ENCODE measurements at places on chromosomes 12 and 14.
A peak's percentile ranks its signal among the peaks of the same experiment; 100 is the strongest.

- no peak for DNase-seq
Observed at GRCh38 chr12:108033090-108033489, 96.0 kb upstream of the WSCD2 start.

DNA sequence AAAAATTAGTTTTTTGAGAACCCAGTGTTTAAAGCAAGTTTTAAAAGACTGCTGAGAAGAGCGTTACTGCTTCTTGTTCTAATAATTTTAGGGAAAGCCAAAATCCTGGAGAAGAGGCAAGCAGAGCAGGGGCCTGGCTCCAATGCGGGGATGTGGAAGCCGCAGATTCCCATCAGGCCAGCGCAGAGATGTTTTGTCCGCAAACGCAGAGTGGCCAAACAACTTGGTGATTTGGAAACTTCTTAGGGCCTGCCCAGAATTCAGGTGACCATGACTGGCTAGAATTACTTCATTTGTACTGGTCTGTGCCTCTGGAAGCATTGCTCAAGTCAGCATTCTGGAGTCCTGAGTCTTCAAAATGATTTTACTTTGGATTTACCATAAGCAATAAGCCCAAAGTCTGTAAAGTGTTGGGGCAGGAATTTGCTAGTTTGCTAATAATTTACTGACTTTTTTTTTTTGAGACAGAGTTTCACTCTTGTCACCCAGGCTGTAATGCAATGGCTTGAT is 208.4 kb downstream of the PPM1H start:
- DNase-seq, result no peak

DNA sequence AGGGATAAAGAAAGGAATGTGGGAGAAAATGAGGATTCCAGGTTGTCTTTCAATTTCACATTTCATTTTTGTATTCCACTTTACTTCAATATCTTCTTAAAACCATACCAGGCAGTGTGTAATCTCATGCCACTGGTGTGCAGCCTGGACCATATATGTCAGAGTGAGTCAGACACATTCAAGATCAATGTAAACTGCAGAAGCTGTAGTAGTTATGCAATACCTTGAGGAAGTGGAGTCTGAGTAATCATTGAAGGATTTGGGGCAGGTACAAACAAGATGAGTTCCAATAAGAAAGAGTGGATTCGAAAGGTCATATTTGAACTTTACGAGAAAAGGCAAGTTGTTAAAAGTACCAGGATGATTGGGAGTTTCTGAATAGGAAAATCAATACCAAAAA is 14.1 kb downstream of the PLCZ1 start:
- DNase-seq, result no peak

GRCh38 chr12:126424696-126425095 is 1359.5 kb downstream of the AACS start:
- DNase-seq, result no peak

DNA sequence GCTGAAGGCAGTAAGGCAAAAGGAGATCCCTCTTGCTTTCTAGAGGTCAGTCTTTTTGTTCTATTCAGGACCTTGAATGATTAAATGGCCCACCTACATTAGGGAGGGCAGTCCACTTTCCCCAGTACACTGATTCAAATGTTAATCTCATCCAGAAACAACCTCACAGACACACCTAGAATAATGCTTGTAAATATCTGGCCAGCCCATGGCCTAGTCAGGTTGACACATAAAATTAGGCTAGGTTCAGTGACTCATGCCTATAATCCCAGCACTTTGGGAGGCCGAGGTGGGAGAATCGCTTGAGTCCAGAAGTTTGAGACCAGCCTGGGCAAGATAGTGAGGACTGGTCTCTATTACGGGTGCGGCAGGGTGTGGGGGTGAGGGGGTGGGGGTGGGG is 43.5 kb downstream of the MIPOL1 start:
- no peak for DNase-seq

DNA sequence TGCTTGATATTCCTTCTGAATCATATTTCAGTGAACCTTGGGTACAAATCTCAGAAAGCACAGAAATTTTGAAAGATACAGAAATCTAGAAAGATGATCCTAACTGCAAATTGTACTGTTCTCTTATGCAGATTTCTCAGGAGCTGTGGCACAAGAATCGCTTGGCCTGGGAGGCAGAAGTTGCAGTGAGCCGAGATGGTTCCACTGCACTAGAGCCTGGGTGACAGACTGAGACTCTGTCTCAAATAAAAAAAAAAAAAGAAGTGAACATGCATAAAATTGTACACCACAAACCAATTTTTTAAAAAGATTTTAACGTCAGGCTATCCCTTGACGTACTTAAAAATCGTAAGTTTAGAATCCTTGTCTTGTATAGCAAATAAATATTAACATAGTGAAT is 31.3 kb downstream of the SCAF11 start:
- DNase-seq, result no peak

DNA sequence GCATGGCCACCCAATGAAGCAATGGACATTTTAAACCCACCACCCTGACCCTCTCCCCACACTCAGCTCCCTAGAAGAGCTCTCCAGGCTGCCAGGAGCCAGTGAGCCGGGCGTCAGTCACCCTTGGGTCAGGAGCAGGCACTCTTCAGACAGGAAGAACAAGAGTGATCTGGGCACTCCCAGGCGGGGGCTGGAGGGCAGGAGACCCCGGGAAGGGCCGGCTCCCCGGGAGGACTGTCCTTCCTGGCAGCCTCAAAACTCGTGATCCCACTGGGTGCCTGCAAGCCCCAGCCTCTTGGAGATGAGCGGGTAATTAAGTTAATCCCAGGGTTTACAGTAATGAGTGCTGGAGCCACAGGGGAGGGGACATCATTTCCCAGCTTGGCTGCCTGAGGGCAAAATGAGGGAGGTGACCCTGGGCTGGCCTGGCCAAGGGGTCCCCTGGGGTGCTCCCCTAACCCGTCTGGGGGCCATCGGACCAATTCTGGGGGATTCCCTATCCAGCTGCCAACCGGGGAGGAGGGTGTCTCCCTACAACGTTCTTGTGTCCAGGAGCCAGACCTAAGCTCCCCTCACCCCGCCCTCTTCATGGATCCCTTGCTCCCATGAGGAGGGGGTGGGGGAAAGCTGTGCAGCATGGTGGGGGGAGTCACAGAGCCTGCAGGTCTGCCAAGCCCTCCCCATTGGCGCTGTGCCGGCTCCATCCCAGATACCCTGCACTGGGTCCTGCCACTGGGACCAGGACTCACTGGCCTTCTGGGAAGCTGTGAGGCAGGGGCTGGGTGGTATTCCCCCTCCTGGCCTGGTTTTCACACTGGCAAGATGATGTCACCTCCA is 59.2 kb downstream of the CCNK start:
- DNase-seq, result no peak

- no peak for DNase-seq
Observed at GRCh38 chr14:60089221-60089620, 2.5 kb upstream of the PCNX4 start.

DNA sequence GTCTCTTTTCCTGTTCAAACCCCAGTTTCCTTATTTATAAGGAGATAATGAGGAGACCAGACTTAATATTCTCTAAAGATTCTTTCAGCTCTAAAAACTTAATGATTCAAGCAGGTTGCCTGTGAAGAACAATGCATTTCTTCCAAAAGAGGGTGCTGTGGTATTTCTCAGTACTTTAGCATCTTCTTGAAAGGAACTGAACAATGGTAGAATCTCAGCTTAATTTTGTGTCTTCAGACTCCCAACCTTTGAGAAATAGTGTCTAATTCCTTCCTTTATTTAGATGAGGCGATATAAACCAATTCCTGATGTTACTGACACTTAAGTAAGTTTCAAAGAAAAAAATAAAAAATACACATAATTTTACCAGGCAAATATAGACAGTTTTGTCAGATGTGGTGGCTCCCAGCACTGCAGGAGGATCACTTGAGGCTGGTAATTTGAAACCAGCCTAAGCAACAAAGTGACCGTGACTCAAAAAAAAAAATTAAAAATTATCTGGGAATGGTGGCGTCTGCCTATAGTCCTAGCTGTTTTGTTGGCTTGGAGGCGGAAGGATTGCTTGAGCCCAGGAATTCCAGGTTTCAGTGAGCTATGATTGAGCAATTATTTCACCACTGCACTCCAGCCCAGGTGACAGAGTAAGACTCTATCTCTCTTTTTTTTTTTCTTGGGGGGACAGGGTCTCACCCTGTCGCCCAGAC is 76.9 kb upstream of the PSMA6 start:
- peak; percentile 18 for DNase-seq

GRCh38 chr12:109962398-109962797 is 33.8 kb downstream of the GIT2 start:
- peak; percentile 5 for DNase-seq

DNA sequence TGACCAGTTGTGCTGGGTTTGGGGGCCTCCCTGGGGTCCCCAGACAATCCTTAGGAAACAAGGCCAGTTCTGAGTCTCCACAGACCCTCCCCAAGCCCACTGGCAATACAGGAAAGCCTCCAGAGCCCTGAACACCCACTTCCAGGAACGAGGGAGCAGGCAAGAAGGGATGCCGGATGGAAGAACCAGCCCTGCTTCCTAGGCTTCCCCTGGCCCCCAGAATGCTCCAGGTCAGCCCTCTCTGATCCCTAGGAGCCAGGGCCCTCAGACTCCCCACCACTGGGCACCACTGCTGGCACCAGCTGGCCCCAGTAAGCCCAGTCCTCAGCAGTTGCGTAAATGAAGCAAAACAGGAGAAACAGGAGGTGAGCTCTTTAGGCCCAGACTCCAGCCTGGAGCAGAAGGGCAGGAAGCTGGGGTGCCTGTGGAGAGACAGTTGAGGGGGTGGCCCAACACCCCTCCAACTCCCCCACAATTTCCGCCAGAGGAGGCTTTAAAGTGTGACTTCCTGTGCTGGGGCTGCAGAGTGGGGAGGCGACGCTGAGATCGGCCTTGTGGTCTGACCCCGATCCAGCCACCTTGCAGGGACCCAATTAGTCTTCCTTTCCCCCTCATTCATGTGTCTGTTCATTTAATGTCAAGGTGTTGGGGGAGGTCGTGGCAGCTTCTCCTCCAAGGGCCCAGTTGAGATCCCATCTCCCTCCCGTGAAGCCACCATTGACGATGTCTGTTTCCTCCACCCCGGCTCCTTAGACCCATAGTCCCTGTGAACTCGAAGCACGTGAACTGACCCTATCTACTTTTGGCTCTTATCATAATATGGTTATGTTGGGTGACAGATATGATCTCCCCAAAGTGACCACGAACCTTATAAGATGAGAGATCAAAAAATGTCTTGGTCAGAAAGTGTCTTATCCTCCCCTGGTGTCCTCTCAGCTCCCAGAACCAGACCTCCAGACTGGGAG is 4.7 kb downstream of the TNFRSF1A start:
- no peak for DNase-seq

- no peak for DNase-seq
Observed at GRCh38 chr14:37526994-37527393, 68.1 kb downstream of the FOXA1 start.

GRCh38 chr12:52062167-52063081 is 7.4 kb upstream of the ATG101 start:
- DNase-seq, result no peak

GRCh38 chr12:63888908-63889635 is 44.6 kb downstream of the SRGAP1 start:
- DNase-seq, result no peak

DNA sequence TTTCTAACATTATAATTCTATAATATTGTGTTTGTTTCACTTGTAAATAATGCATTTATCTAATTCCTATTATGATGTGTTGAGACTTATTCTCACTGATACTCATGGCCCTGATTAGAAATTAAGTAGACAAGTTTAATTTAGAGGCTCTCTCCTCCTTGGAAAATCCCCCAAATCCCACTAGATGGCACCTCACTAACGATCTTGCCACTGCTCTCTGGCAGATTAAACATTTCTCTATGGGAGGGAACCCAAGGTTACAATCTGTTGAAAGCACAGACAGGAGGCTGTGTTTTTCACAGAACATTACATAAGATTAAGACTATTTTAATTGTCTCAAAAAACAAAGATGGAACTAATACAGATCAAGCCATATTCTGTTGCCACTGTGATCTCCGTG is 318.7 kb downstream of the LRFN5 start:
- peak; percentile 32 for DNase-seq

GRCh38 chr12:5051334-5051733 is 7.7 kb downstream of the KCNA5 start:
- no peak for DNase-seq

- DNase-seq, result no peak
Observed at GRCh38 chr12:122937622-122938091, 28.6 kb downstream of the ABCB9 start.

DNA sequence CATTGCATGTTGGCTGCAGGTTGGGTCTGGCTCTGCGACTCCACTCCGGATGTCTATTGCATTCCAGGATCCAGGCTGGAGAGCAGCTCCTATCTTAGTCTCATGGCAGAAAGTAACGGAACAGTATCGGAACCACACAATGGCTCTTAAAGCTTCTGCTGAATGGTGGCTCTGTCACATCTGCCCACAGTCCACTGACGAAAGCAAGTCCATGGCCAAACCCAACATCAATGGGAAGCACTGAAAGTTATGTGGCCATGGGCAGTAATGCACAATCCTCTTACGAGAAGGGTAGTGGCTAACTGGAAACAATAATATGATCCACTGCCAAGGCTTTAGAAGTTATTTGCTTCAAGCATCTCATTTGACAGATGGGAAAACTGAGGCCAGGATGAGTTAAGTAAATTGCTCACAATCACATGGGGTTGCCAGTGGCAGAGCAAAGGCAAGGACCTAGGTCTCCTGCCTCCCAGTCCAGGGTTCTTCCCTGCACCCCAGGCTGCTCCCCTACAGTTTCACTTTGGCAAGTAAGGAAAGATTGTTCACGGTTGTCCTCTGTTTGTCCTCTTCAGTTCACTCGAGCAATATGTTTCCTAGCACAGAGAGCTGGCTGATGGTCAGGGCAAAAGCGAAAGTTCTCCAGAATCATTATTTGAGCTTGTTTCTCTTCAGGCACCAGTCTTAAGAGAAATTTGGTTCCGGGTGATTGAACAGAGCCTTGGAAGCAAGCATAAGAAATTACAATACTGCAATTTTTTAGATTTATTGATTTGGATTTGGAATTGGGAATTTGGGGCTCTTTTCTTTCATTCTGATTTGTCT is 54.2 kb downstream of the CKAP4 start:
- DNase-seq, result no peak

DNA sequence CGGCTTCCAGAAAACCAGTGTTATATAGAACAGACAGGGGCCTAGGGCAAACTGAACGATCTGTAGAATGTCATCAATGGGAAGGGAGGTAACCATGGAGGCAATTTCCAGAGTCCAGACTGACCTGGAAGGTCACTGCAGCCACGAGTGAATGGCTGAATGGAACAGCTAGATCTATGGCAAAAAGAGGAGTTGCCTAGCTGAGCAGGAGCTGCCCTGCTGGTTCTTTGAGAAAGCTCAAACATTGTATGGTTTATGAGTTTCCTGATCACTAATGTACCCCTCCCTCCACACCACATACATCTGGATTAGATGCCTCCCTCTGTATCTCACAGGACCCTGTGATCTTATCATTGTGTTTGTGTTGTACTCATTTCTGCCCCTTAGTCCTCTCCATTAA is 1.0 kb upstream of the RERG start:
- no peak for DNase-seq

- DNase-seq, result no peak
Observed at GRCh38 chr14:100711493-100711892, 15.2 kb upstream of the DLK1 start.
